ENCODE measurements at places on chromosomes 3 and 15.

GRCh38 chr15:57152666-57153539, 223.4 kb upstream of the CGNL1 start:
- DNase-seq, result no peak

DNA sequence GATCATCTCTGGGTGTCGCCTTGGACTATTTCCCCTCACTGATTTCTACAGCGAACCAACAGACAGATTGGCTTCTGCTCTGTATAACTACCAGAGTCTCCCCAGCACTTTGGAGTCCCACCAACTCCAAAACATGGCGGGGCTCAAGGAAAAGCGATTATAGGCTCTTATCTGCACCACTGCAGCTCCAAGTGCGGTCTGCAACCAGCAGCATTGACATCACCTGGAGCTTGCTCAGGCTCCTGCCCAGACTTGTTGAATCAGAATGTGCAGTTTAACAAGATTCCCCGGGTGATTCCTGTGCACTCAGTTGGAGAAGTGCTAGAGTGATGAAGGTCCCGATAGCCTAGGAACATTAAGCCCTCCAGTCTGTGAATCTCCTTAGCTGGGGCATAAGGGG, 9.0 kb downstream of the CCK start:
- DNase-seq, result no peak

- no peak for DNase-seq
Measured at GRCh38 chr3:182370949-182371348, 422.4 kb upstream of the ATP11B start.

DNA sequence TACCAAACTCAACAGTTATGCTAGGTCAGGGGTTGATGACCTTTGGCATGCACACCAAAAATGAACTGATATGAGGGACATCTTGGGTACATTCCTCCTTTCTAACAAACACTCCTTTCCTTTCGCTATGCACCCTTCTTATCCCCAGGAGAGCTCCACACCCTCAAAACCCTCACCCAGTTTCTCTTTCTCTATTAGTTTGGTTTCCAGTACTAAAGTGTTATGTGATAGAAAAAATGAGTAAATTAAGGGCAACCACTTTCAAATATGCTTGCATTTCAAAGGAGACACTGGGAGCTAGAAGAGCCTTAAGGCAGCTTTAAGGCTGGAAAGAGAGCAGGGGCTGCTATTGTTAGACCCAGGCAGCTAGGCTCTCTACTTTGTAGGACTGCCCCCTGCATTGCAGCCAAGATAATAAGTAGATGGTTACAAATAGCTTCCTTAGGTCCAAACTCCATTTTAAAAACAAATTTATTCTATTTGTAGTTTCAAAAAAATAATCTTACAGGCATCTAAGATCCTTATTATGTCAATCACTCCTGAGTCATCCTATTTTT, 244.3 kb downstream of the ZIC1 start:
- no peak for DNase-seq

- DNase-seq, result no peak
Measured at GRCh38 chr3:150483226-150483625, 63.1 kb downstream of the SERP1 start.

GRCh38 chr3:31203960-31204795, 309.7 kb upstream of the GADL1 start:
- no peak for DNase-seq

DNA sequence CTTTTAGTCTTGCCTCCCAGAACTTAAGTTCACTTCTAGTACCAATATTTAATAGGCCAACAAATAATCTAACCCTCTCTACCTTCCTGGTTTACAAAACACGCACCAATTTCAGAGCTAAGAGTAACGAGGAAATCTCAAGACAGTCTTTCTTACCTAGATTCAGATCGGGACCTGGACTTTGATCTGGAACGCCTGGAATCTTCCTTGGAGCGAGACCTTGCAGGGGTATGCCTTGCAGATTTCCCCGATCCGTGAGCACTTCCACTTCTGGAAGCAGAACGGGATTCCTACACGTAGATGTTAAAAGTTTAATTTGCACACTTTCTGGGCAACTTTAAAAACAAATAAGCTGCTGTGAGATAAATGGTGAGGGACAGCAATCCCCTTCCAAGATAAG, 11.4 kb downstream of the TRA2B start:
- no peak for DNase-seq

- DNase-seq, result no peak
Measured at GRCh38 chr3:37453393-37454389, 279.3 kb upstream of the LRRFIP2 start.

DNA sequence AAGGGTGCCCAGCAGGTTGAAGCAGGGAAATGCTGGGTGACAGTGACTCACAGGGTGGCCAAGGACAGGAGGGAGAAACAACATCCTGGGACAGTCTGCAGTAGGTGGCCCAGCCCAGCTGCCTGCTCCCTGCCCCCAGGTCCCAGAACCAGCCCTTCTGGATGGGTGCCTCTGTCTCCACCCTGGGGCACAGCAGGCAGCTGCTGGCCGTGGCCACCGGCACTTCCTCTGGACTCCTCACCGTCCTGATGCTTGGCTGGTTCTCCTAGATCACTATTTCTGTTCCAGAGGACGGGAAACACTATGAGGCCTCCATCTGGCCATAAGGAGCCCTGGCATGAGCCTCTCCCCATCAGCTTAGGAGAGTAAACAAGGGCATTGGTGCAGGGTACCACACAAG, 258.9 kb downstream of the XXYLT1 start:
- DNase-seq, result no peak

DNA sequence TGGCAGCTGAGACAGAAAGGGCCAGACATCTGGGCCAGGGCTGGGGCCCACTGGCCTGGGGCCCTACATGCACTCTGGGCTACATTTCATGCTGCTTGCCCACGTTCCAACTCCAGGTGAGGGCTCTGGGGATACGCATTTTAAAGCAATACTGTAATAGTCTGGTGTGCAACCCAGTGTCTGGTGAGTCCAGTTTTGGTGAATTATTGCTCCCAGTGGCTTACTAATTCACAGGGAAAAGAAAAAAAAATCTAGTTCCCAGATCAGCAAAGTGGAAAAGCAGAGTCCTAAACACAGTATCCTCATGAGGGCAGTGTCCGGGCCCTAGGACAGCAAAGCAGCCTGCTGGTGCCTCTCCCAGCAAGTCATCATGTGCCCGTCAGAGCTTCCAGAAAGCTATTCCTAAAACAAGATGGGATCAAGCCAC, 82.4 kb downstream of the CCNL1 start:
- DNase-seq, result no peak

DNA sequence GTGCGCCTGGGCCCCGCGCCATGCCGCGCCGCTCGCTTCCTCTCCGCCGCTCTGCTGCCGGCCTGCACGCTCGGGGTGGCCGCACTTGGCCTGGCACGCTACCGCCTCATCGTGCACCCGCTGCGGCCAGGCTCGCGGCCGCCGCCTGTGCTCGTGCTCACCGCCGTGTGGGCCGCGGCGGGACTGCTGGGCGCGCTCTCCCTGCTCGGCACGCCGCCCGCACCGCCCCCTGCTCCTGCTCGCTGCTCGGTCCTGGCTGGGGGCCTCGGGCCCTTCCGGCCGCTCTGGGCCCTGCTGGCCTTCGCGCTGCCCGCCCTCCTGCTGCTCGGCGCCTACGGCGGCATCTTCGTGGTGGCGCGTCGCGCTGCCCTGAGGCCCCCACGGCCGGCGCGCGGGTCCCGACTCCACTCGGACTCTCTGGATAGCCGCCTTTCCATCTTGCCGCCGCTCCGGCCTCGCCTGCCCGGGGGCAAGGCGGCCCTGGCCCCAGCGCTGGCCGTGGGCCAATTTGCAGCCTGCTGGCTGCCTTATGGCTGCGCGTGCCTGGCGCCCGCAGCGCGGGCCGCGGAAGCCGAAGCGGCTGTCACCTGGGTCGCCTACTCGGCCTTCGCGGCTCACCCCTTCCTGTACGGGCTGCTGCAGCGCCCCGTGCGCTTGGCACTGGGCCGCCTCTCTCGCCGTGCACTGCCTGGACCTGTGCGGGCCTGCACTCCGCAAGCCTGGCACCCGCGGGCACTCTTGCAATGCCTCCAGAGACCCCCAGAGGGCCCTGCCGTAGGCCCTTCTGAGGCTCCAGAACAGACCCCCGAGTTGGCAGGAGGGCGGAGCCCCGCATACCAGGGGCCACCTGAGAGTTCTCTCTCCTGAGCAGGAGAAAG, 951 bp downstream of the GPR62 start:
- no peak for DNase-seq

DNA sequence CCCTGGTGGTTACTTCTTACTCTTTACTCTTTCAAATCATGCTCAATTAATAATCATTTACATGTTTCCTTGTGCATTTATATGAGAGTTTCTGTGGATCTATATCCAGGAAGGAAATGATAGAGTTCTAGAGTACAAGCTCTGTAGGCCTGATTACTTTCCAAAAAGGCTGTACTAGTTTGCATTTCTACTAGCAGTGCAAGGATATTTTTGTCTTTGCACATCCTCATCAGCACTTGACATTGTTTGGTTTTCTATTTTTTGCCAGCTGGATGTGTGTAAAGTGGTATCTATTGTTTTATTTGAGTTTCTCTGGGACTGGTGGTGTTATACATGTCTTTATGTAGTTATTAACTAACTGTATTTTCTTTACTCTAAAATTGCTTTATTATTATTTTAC, 19.6 kb upstream of the SLC7A14 start:
- DNase-seq, result no peak

DNA sequence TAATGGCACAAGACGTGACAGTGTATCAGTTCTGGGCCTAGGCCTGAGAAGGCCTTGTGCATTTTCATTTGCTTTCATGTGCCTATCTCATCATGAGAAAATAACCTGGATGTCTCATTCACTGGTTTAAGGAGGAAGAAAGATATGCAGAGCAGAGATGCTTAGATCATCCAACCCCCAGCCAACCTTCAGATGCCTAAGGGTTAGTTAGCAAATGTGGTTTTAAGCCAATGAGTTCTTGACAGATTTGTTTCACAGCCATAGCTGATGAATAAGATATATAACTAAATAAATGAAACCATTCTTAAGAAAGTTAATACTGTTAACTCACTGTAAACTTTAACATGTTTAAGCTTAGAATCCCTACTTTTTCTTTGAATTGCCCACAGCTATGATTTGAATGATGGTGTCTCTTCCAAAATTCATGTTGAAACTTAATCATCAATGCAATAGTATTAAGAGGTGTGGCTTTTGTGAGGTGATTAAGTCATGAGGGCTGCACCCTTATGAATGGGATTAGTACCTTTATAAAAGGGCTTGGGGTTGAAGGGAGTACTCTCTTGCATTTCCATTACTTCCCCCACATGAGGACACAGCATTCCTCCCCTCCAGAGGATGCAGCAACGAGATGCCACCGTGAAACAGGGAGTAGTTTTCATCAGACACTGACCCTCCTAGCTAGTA, 324.6 kb upstream of the TBC1D5 start:
- no peak for DNase-seq

GRCh38 chr15:36389107-36389506, 190.3 kb upstream of the CDIN1 start:
- no peak for DNase-seq

DNA sequence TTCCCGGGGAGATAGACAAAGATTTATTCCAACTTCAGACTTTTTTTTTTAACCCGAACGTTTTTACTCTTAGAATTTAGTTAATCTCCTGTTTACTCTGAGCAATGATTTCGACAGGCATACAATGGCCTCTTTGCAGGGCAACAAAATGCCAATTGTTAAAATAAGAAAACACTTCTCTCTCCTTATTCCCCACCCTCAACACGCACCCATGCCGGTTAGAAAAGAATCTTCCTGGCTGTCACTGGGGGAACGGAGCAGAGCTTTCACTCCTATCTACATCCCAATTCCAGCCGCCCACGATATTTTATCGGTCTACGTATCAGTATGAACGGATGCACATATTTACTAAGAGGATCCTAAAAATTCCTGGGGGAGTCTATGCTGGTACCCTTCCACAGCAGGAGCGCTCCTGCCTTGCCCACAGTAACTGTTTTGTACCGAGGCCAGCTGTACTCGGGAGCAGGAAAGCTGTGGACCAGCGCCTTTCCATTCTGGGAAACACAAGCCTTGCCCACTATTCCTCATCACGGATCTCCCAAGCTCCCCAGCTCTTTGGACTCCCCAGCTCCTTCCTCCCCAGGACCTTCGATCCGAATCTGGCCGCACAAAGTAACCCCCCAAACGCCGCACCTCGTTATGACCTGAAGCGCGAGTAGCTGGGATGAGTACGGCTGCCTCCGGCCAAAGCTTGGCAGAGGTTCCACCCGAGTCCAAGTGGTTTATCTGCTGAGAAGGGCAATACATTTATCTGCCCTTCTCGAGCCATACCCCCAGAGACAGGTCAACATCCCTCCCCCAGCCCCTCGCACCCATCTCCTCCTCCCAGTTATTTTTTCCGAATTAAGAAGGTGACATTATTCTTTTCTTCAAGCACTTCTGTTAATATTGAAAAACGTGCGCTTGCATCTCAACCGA, 2.2 kb upstream of the FOXB1 start:
- no peak for DNase-seq

DNA sequence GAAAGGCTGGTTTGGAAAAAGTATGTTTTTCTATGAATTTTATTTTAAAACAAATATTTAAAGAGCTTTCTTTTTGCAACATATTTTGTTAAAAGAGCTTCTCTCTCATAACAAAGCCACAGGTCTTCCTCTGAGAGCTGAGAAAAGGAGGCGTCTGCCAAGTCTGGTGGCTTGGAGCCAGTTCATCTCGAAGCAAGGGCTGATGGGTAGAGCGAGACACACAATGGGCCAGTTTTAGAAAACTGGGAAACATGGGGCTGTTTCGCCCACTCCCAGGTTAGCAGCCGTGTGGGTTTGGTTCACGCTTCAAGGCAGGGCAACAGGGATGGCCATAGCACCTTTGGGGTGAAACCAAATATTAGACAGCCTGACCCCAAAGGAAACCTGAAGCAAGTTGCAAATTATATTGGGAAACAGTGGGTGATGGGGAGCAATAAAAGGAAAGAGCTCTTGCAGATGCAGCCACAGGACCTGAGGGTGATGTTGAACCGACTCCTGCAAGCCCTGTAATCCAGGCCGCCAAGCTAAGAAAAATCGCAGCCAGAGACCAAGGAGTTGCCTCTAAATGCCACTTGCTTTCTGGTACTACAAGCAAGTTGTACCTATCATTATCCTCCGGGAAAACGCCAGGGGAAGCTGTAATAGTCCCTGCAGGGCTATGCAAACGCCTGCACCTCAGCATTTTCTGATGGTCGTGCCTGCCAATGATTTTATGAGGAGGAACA, 88.4 kb upstream of the GALNT15 start:
- DNase-seq, result no peak

DNA sequence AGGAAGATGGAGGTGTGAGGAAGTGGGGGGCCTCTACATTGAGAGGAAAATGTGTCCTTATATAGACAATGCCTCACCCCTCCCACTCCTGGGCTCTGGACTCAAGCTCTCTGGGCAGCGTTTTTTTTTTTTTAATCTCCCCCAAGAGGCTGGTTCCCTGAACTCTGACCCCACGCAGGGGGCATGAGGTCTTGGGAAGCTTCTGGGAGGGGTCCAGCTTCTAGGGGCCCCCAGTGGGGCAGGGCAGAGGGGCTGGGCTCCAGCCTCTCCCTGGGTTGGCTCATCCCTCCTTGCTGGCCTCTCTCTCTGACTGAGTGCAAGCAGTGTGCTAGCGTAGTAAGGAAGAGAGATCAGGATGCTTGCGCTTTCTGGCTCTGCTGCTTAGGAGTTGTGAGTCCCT, 101.4 kb upstream of the HACD2 start:
- no peak for DNase-seq

All from AG04450 (cell line).